Breast epithelium (tissue), 4 donors: ENCODE measurements at places on chromosomes 13 and 19. TPM values are rescaled to one million over a fixed set of nuclear protein-coding genes. Genes with fewer than 3 reads are reported as not detected.

DNA sequence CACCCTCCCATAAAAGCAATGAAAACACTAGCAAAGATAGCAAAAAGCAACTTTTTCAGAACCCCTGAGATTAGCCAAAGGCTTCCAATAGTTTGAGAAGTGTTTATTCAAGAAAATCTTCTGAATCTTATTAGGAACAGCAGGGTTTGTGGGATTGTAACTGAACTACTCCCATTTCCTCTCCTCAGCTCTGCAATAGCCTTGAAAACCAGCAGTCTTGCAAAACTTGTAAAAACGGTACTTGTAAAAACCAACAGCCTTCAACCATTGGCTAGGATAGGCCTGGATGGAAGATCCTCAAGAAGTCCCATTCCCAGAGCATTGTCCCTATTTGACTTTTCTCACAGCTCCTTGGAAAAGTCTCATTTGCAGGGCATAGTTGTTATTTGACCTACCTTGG is 12.1 kb downstream of the RNASEH2B start:
- no peak overlapping the region for H3K27ac ChIP-seq
- H3K4me1 ChIP-seq = no peaks in the 10 kb centered on the region
- no peak overlapping the region for H3K4me3 ChIP-seq
- no peaks in the 10 kb centered on the region for H3K36me3 ChIP-seq
- H3K27me3 ChIP-seq = no peaks in the 10 kb centered on the region

GRCh38 chr19:738509-739128 is 12.3 kb upstream of the MISP start:
- H3K36me3 ChIP-seq = no peaks in the 10 kb centered on the region
- H3K27me3 ChIP-seq = no peaks in the 10 kb centered on the region
- H3K4me1 ChIP-seq = no peaks in the 10 kb centered on the region
- H3K27ac ChIP-seq = no peak overlapping the region

- H3K27ac ChIP-seq = no peak overlapping the region
- DNase-seq = no peak
- no peaks in the 10 kb centered on the region for H3K36me3 ChIP-seq
- no peaks in the 10 kb centered on the region for H3K27me3 ChIP-seq
Observed at GRCh38 chr13:91036886-91037285, 310.6 kb upstream of the MIR17HG start.

- no peak overlapping the region for H3K27ac ChIP-seq
- no peaks in the 10 kb centered on the region for H3K27me3 ChIP-seq
- no peak for DNase-seq
Observed at GRCh38 chr19:54109651-54110050, 5.8 kb downstream of the TFPT start.

DNA sequence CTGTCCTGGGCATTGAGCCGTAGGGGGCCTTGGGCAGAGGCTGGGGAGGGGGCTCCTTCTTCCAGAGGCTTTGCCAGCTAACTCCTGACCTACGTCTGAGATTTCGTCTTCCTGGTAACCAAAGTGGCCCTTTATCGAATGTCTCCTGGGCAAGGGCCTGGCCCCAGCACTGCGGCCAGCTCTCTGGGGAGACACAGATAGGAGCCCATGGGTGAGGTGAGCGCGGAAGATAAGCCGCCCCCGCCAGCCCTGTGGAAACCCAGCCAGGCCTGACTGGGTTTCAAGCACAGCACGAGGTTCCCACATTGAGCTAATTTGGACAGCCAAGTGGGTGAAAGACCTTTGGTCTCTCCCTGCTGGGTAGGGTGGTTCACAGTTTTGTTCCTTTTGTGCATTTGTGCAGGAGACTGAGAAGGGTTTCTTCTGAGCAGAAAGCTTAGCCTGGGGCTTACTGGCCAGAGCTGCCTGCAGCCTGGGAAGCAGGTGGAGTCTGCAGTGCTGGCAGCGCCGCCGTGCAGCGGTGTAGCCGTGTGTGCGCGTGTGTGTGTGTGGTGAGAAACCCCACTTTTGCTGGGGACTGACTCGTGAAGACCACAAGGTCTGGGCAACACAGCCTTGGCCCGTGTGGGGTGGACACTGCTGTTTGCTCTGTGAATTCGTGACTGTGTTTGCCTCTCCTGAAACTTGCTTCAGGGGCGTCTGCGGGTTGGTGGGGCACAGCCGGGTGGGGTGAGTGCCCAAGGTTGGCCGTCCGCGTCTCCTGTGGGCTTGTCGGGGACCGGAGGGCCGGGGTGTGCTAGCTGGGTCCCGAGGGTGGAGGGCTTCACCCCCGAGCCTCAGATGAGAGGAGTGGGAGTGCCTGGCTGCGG is 2.5 kb downstream of the BSG start:
- H3K4me3 ChIP-seq = peak overlapping the region; percentile 63
- no peaks in the 10 kb centered on the region for H3K27me3 ChIP-seq

- H3K27me3 ChIP-seq = no peaks in the 10 kb centered on the region
- no peaks in the 10 kb centered on the region for H3K4me1 ChIP-seq
- H3K4me3 ChIP-seq = no peak overlapping the region
- H3K36me3 ChIP-seq = no peaks in the 10 kb centered on the region
- H3K27ac ChIP-seq = no peak overlapping the region
Observed at GRCh38 chr13:77565635-77566034, 30.1 kb downstream of the SCEL start.

- H3K36me3 ChIP-seq = no peaks in the 10 kb centered on the region
- peak; percentile 95 for DNase-seq
- no peaks in the 10 kb centered on the region for H3K27me3 ChIP-seq
- peak overlapping the region; percentile 55 for H3K4me3 ChIP-seq
- H3K4me1 ChIP-seq = no peaks in the 10 kb centered on the region
Observed at GRCh38 chr19:6765738-6766356, 1.4 kb downstream of the SH2D3A start.

DNA sequence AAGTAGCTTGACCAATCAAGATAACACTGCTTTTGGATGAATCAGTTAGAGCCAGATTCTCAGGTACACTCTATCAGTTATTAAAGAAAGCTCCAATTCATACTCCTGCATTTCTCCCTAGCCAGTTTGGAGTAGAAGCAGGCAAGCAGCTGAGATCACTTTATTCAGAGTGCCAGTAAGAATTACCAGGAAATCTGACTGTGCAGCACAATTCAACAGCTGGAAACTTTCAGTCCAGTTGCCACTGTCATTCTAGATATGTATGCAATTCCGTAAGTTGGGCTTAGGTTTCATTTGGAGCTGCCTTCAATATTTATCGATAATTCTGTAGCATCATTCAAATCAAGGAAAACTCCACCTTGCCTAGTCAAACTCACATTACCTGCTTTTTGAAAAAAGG is 2625.6 kb upstream of the PCDH20 start:
- H3K27me3 ChIP-seq = no peaks in the 10 kb centered on the region
- H3K4me1 ChIP-seq = no peaks in the 10 kb centered on the region
- H3K36me3 ChIP-seq = no peaks in the 10 kb centered on the region

DNA sequence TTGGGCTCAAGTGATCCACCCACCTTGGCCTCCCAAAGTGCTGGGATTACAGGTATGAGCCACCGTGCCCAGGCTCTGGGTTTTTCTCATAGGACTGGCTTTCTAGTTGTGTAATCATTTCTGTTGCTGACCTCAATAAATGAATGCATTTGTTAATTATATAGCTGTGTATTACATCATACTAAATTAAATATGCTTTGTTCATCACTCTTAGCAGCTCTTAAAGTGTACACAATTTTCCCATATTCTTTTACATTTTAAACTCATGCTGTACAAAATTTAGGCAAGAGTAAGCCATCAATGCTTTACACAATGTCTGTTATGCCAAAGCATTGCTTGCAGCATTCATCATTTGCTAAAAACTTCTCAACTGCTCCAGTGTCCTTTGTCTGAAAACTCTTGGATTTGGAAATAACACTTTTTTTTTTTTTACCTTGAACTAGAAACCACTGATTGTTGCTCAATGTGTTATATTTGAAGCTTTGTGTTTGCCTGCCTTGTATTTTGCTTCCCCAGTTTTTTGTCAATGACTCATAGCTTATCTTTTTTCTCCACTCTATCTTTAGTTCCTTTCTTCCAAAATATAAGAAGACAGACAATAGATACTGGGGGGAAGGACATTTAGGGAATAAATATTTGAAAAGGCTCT is 31.4 kb downstream of the CCDC122 start:
- no peak overlapping the region for H3K4me3 ChIP-seq
- no peak for DNase-seq

- no peaks in the 10 kb centered on the region for H3K36me3 ChIP-seq
- H3K27ac ChIP-seq = no peak overlapping the region
- DNase-seq = no peak
- H3K4me1 ChIP-seq = no peaks in the 10 kb centered on the region
- no peaks in the 10 kb centered on the region for H3K27me3 ChIP-seq
- no peak overlapping the region for H3K4me3 ChIP-seq
Observed at GRCh38 chr19:1634938-1635243, 17.5 kb downstream of the TCF3 start.

DNA sequence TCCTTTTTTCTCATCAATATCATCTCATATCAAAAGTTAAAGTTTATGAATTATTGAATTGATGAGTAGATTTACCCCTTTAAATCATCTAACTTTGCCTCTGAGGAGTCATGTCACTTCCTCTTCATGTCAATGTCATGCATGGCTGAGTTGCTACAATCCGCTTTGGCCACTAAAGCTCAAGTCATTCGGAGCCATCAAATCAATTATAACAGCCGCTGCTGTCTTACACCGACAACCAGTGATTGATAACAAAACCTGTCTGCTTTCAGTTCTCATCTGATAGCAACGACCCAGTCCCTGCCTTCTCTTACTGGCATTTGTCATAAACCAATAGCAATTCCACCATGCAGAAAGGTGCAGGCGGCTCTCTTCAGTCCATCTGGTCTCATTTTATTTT is 429.3 kb downstream of the DIAPH3 start:
- no peaks in the 10 kb centered on the region for H3K27me3 ChIP-seq
- DNase-seq = no peak
- H3K27ac ChIP-seq = no peak overlapping the region
- no peaks in the 10 kb centered on the region for H3K36me3 ChIP-seq
- H3K4me1 ChIP-seq = no peaks in the 10 kb centered on the region

CBY2 gene
- total RNA-seq = not detected

PLPPR3 gene
- total RNA-seq = 6.9 TPM

SIGLEC10 gene
- 1.8 TPM for total RNA-seq

AMER2 gene
- total RNA-seq = 9.1 TPM

SLC25A15 gene
- 6.9 TPM for total RNA-seq

RELB gene
- 12.5 TPM for total RNA-seq

NALCN gene
- total RNA-seq = 1.6 TPM

A1BG gene
- 40.6 TPM for total RNA-seq
